ENCODE measurements at places on chromosomes 7 and 10.

DNA sequence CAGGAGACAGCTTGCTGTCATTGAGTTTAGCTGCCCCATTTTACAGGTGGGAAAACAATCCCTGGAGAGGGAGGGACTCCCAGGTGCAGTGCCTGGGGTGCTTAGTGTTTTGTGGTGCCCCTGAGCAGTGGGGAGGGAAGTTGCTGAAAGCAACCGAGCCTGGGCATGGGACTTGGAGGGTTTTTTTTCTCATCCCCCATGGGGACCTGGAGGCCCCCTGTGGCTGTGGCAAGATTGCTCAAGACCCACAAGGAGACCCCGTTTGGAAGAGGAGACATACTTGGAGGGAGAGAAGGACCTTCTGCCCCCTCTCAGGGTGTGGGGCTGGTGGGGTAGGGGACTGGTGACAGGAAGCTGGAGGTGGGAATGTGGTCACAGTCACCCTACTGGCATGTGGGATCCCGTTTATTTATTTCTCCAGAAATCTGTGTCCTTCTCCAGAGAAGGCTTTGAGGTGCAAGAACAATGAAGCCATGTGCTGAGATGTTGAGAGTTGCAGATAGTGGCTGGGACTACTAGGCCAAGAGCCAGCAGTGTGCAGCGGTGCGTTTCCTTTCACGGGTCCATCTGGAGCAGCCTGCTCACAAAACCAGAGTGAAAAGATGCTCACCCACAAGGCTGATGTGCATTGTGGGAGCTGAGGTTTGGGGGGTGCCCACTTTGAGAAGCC, 21.5 kb downstream of the ZMIZ1 start:
- no peak for DNase-seq

- DNase-seq, result no peak
Measured at GRCh38 chr10:69385454-69386350, 31.0 kb downstream of the TACR2 start.

- no peak for DNase-seq
Measured at GRCh38 chr7:134968110-134968509, 18.2 kb upstream of the AGBL3 start.

DNA sequence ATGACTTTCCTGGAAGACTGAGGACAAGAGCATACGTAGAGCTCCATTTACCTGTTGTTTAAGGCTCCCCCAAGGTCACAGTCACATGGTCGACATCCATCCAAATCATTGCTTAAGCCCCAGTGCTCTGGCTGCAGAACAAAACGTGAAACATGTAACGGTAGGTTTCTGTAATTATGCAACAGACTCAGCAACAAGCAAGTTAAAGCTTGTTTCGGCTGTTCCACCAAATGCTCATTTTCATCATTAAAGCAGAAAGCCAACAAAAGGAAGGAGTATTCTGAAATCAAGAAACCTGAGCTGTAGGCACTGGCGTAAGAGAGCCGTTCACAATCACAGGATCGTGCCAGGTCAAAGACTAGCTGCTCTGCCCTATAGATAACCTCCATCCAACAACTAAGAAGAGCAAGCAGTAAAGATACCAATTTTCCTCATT, 30.0 kb downstream of the LAMB1 start:
- no peak for DNase-seq

DNA sequence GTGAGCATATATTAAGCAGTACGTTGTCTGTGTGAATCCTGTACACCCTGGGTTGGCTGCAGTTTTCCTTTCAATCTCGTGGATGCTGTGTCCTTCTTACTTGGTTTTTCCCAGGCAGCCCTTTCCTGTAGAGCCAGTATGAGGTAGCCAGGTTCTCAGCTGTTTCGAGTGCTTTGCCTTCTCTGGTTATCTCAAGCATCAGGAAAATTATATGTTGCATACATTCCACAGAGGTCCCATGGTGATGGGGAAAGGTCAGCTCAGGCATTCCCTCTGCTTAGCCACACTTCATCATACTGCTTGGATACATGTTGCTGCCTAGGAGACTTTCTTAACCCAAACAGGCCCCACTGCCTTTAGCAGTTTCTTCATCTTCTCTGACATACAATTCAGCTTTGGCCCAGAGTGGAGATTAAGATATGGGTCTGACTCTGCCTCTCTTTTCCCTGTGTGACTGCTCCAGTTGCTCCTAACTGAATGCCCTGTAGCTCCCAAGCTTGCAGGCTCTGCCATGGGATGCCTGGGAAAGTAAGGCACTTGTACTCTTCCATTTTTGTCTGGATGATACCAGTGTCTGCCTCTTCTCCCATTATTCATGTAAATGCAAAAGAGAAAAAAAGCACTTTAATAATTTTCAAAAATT, 11.3 kb downstream of the GNAI1 start:
- DNase-seq, result no peak

GRCh38 chr10:91247360-91248111, 27.1 kb downstream of the PCGF5 start:
- DNase-seq, result peak; percentile 28

- DNase-seq, result no peak
Measured at GRCh38 chr10:125171402-125172306, 11.3 kb upstream of the CTBP2 start.

DNA sequence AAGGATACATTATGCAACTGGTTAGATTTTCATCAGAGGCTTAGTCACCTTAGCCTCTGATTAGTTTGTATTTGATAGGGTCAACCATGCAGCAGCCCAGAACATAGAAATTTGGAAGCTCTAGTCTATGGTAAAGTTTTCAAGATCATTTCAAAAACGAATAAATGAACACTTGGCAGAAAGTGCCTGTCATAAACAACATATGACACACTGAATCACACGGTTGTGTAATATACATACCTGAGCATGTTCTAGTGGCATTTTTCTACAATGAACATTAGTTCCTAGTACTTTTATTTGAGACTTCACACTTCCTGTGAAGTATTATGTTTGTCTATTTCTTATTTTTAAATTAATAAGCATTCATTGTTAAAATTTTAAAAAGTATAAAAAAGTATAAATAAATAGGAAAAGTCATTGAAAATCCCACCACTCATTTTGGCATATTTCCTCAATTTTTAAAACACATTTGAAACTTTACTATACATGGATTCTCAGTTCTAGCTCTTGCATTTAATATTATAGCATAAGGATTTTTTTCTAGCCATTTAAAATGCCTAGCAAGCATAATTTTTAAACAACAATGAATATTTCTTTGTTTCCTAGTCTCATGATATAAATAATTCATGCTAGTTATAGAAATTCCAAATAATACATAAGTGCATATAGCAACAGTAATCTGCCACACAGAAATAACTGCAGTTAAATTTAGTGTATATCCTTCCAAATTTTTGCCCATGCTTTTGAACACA, 25.7 kb upstream of the PRPS1L1 start:
- no peak for DNase-seq

DNA sequence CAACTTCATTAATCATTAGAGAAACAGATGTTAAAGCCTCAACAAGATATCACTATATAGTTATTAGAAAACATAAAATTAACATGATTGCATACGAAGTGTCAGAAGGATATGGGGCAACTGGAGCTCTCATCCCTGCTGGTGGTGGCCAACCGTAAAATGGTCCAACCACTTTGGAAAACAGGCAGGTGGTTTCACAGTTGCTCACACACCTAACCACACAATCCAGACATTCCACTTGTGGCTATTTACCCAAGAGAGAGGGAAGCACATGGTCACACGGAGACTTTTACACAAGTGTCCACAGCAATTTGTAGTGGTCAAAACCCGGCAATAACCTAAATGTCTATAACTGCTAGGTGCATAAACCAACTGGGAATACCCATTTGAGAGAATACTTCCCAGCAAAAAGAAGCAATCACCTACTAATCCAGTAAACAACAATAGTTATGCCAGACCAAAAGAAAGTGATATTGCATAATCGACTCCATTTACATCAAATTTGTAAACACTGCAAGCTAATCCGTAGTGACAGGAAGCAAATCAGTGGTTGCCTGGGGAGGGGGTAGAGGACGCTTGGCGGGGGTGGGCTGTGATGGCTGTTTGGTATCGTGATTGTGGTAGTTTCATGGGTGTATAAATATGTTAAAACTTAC, 91.8 kb downstream of the LARP4B start:
- DNase-seq, result no peak

- no peak for DNase-seq
Measured at GRCh38 chr10:107480781-107481180, 316.3 kb upstream of the SORCS1 start.

- DNase-seq, result no peak
Measured at GRCh38 chr7:143914938-143915652, 13.1 kb upstream of the TCAF1 start.

- DNase-seq, result no peak
Measured at GRCh38 chr7:96322847-96323461, 1.1 kb upstream of the SLC25A13 start.

DNA sequence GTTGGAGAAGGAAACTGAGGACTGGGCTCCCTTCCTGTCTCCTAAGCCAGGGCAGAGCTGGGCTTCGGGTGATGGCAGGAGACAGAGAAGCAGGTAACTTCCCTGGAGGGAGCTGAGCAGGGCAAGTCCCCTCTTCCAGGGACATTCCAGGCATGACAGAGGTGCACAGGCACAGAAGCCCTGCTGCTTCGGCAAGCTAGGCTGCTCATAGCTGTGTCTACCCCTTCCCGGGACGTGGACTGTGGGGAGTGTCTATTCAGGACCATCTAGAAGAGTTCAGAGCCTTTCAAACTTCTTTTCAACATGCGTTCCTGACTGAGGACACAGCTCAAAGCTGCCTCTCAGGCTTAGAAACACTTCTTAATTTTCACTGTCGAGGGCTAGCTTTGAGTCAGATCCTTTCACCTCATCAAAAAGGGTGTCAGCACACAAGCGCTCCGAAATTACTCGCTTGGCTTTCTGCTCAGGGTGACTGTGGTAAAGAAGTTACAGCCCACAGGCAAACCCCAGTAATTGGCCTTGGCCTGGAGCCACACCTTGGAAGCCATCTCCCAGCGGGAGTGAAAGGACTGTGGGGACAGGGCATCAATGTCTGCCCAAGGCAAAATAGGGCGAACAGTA, 63.7 kb upstream of the STEAP1B start:
- DNase-seq, result peak; percentile 30

GRCh38 chr10:52359441-52359840, 45.4 kb downstream of the DKK1 start:
- DNase-seq, result no peak

DNA sequence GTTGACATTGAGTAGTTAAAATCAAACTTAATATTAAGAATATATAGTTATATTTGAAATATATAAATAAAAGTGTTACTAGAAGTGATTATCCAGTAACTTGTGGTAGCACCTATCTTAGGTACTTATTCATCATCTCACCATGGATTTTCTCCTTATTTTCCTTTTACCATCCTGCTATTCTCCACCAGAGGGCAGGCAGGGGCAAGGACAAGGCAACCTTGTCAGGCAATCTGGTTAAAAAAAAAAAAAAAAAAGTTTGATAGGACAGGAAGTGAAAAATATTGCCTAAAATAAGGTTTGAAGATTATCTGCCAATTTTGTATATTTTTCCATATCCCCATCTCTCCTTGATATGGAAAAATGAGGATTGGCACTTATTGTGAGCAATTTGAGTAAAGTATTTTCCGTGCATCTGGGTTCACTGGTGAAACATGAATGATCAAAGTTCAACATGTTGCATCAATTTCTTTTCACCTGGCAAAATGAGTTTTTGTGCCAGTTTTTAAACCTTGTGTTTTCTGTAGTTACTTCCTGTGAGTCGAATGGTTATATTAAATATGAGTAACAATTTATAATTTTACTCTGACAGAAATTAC, 256.7 kb downstream of the AGMO start:
- peak; percentile 77 for DNase-seq

Measured in GM23338 (cell line).